ENCODE measurements at places on chromosomes 4 and X. TPM values are rescaled to one million over a fixed set of nuclear protein-coding genes. Genes with fewer than 3 reads are reported as not detected.

The SPATA4 gene
- not detected for total RNA-seq

DNA sequence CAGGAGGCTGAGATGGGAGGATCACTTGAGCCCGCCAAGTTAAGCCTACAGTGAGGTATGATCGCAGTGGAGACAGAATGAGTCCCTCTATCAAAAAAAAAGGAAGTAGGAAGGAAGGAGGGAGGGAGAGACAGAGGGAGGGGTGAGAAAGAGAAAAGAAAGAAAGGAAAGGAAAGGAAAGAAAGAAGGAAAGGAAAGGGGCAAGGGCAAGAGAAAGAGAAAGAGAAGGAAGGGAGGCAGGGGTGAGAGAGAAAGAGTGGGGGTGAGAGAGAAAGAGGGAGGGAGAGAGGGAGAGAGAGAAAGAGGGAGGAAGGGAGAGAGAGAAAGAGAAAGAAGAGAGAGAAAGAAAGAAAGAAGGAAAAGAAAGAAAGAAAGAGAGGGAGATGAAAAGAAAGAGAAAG is 13.2 kb downstream of the ELF2 start:
- no peak for DNase-seq

- no peak for DNase-seq
These were observed 1491.2 kb downstream of the STIM2 start for GRCh38 chr4:28351826-28352225.

The ODAM gene
- total RNA-seq: not detected

DNA sequence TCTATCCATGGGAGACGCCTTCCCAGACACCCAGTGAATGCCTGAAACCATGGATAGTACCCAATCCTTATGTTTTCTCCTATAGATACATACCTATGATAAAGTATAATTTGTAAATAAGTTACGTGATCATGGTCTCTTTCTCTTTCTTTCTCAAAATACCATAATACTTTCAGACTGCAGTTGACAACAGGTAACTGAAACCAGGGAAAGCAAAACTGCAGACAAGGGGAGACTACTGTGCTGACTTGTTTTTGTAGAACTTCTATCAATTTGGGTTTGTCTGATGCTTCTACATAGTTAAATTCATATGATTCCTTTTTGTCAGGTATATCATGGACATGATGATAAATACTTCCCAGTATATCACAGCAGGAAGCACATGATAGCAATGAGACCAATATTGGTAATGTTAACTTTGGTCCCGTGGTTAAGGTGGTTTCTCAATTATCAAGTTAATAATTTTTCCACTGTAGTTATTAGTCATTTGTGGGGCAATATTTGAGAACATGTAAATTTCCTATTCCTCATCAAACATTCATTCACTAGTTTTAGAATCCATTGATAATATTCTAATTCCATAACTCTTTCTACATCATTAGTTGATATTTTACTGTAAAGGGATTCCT is 298.0 kb upstream of the TET2 start:
- no peak for DNase-seq

DNA sequence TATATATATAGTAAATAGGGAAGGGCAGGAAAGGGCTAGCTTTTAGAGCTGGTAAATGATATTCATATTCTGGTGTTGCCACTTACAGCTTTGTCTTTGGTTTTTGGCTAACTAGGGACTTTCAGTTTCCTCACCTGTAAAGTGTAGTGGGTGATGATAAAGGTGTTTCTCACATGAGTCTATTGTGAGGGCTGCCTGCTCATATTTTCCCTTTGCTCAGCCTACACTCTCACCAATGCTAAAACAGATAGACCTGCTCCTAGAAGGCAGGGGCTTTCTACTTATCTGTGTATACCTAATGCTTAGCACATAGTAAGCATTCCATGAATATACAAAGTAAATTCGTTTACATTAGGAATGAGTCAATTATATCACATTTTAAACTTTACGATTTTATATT is 137.2 kb upstream of the HS3ST1 start:
- no peak for DNase-seq

- DNase-seq: no peak
These were observed 52.4 kb downstream of the AFF2 start for GRCh38 chrX:148552775-148553174.

GRCh38 chr4:172514801-172515200 is 653.8 kb upstream of the GALNT7 start:
- no peak for DNase-seq

DNA sequence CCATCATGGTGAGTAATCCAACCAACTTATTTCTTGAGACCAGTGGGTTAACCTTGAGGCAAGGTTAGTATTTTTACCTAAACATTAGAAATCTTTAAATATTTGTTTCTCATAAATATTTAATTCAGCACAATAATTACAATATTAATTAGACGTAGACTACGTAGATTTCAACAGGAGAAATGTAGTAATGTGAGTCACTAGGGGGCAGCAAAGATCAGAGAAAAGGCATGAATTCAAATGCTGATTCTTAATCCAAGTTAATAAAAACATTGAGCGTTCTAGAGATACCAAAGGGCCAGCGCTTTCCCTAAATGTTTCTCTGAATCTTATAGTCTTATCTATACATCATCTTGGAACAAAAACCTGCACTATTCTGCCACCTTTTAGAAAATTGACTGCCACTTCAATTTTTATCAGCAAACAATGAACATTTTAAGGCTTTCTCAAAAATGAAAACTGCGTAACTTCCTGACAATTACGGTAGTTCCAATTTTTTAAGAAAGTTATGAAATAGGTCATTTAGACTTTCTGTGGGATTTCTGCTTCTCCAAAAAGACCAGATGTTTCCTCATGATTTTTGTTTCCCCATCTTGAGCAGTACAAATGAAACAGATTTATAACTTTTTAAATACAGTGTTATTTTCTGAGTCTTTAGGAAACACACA is 180.7 kb downstream of the GASK1B start:
- no peak for DNase-seq

GRCh38 chrX:32183066-32183465 is 1028.3 kb downstream of the DMD start:
- no peak for DNase-seq

The OPN1LW gene
- total RNA-seq: not detected

The CLGN gene
- 0.26 TPM for total RNA-seq

DNA sequence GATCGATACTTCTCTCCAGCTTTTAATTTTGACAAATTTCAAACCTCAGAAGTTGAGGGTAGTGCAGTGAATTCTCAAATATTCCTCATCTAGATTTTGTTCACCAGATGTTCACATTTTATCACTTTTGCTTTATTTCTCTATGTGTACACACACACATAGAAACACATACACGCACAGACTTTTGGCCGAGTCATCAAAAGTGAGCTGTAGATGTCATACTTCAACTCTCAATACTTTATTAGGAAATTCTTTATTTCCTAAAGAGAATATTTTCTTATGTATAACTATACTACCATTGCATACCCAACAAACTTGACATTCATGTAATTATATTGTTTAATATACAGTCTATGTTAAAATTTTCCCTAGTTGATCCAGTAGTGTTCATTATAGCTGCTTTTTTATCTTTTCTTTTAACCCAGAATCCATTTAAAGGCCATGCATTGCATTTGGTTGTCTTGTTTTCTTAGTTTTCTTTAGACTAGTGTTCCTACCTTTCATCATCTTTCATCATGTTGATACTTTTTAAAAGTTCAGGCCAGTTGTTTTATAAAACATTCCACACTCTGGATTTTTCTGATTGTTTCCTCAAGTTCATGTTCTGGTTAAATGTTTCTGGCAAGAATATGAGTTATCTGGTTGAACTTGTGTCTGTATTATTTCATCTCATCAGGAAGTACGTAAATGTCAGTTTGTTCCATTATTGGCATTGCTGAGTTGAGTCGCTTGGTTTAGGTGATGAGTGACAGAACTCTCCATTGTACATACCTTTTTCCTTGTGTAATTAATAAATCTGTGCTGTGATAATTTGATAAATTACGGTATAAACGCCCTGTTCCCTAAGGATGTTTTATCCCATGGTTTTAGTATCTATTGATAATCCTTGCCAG is 94.1 kb upstream of the TLR2 start:
- DNase-seq: no peak

The FAT4 gene
- total RNA-seq: 18.7 TPM

The MTTP gene
- total RNA-seq: not detected

GRCh38 chr4:10688846-10689245 is 4.3 kb upstream of the CLNK start:
- no peak for DNase-seq

The HELQ gene
- total RNA-seq: 22.8 TPM

GRCh38 chr4:119118397-119118796 is 17.2 kb upstream of the MYOZ2 start:
- DNase-seq: no peak

The ZAR1 gene
- total RNA-seq: not detected

The PTCHD1 gene
- 0.47 TPM for total RNA-seq

DNA sequence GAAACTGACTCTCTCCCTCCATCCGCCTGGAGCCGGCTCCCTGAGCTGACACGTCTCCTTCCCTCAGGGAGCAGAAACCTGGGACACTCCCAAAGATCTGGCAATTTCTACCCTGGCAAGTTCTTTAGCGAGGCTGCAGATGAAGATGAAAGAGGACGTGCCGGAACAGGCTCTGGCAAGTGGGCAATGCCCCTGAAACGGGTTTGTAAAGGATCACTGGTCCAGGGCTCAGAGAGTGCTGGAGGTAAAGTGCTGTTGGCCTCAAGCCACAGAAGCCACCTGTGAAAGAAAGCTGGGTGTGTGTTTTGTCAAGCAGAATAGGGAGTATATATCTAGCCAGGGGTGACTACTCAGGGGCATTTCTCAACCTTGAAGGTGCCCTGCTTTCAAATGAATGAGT is 131.4 kb upstream of the ATP6AP2 start:
- DNase-seq: no peak

DNA sequence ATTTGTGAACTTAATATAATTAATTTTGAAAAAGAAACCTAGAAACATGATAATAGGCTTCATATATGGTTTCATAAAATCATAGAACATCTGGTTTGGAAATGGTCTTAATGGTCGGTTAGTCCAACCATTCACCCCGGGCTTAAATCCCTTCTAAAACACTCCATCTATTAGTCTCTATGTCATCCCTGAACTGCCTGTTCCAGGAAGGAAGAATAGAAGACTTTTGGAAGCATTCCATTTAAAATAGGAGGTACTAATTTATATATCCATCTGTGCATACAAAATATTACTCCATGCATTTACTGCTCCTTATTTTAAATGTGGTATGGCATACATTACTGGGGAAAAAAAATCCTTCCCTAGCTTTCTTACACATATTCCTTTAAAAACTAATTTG is 262.2 kb upstream of the DDX53 start:
- no peak for DNase-seq

DNA sequence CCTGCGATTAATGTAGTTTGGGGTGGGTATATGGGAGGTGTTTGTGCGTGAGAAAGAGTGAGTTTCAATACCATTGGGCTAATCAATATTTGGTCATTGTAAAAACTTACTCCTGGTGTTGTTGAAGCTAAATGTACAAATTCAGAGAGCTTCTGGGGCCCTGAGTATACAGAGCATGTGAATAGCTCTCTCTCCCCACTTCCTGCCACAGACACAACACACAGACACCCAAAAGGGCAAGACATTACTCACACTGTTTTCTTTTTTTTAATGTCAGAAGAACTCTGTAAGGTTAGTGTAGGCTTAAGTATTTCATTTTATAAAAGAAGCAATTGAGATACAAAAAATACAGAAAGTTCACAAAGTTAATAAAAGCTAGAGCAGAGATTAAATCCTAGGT is 151.3 kb upstream of the KCNIP4 start:
- DNase-seq: no peak

DNA sequence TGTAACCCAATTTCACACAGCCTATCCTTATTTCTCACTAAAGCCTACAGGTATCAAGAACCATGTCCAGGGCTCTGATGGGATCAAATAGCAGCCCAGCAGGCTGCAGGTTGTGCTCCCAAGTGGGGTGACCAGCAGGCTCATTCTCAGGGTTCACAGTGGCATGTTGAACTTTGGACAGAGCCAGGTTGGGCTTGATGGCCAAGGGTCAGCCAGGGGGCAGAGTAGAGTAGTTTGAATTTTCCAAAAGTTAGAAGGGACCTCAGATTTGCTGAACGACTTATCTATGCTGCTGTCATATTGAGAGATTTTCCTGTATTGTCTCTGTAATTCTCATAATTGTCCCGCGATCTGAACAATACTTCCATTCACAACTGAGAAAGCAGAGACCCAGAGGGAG is 310.8 kb upstream of the BOD1L1 start:
- no peak for DNase-seq

The AFM gene
- not detected for total RNA-seq

- peak; percentile 82 for DNase-seq
These were observed 82.3 kb downstream of the ARHGAP24 start for GRCh38 chr4:85557016-85557901.

DNA sequence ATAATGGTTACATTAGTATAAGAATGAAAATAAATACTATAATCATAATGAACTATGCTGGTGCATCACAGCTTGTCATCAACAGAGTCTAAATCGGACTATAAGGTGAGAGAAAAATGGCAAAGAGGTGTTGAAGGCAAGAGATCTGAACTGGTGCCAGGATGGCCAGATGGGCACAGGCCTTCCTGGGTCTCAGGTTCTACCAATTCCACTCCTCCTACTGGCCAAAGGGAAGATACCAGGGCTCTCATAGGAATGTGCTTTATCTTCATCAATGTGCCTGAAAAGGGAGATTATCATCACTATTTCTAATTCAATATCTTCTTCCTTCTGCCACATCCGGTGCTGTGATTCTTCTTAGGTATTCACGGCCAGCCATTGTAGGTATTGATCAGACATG is 107.6 kb downstream of the GASK1B start:
- no peak for DNase-seq

GRCh38 chr4:69714086-69714485 is 46.3 kb downstream of the SULT1B1 start:
- DNase-seq: no peak

DNA sequence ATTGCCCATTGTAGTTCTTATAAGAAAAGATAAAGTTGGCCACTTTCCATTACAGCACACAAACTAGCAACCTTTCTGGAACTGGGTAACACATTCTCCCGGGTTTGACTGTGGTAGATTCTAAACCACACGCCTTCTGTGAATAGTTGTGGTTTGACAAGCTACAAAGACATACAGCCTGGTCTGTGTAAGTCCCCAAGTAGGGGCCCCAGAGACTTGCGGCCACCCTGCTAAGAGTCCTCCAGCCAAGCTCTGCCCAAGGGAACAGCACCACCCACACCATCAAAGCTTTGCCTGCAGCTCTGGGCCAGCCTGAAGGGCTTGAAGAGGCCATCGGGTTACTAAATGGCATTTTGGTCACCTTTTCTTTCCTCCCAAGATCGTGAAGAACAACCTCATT is 203.4 kb downstream of the MAML3 start:
- no peak for DNase-seq

GRCh38 chrX:23013366-23013765 is 13.6 kb downstream of the DDX53 start:
- DNase-seq: no peak

DNA sequence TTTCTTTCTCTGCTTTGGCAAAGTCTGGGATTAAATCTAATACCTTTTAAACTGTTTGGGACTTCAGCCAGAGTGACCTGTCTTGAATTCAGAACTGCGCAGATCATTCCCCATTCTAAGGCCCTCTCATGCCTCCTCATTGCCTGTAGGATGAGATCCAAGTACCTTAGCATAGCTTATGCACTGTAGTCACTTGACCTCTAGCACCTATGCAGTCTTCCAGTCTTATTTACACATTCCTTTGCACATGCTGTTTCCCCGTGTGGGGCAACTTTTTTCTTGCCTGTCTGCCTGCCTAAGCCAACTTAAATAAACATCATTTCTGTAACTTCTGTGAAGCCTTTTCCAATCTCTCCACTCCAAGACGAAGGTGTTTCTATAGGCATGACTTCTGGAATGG is 68.4 kb downstream of the AR start:
- DNase-seq: no peak

GRCh38 chrX:110403441-110404238 is 45.0 kb downstream of the RTL9 start:
- no peak for DNase-seq

Data from spleen (tissue), 13 donors.